NCI-H2081 (cell line): ENCODE measurements at places on chromosomes 3 and 15.

- no peak for DNase-seq
These were observed 398.2 kb upstream of the TPM1 start for GRCh38 chr15:62644216-62644888.

- no peak for DNase-seq
These were observed 62.6 kb downstream of the CRTC3 start for GRCh38 chr15:90592131-90592881.

GRCh38 chr15:72117486-72118016 lies 399 bp downstream of the MYO9A start:
- DNase-seq, result peak; percentile 40

GRCh38 chr3:46500656-46501635 lies 3.2 kb downstream of the RTP3 start:
- no peak for DNase-seq

DNA sequence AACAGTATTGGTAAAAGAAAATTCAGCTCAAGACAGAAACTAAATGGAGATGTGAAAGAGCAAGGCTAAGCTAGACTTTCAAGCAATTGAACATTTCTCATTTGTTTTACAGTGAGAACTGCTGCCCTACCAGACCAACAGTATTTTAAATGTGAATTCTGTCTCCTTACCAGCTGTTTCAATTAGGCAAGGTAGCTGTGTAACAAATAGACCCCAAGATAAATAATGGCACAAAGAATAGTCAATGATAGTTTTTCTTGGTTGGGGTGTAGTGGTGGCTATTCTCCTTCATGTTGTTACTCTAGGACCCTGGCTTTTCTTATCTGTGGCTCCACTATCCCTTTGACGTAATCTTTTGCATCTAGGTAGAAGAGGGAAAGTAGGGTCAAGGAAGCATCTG lies 30.4 kb upstream of the THRB start:
- DNase-seq, result no peak

GRCh38 chr3:63912768-63913588 lies 795 bp upstream of the SCAANT1 start:
- no peak for DNase-seq

DNA sequence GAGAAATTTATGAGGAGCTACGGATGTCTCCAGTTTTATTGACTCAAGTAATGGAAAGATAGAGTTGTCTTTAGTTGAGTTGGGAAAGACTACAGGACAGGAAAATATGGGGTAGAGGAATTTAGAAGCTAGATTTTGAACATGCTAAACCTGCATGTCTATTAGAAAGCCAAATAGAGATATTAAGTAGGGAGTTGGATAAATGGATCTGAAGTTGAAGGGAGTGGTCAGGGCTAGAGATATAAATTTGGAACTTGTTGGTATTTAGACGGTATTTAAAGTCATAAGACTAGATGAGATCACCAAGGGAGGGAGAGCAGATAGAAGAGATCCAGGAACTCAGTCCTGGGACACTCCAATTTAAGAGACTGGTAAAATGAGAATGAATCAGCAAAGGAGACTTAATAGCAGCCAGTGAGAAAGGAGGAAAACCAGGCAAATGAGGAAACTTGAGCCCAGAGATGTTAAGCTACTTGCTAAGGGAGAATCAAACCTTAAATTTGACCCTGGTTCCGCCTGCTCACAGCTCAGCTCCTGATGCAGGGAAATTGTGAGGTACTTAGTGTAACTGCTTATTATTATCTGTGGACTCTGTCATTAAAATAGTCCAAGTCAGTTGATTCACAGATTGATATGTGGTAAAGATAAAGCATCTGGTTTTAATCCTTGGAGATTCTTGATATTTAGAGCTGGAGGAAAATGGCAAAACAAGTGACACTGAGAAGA lies 35.8 kb downstream of the ABI3BP start:
- no peak for DNase-seq

GRCh38 chr3:134197681-134198261 lies 52.9 kb downstream of the RYK start:
- DNase-seq, result peak; percentile 65

DNA sequence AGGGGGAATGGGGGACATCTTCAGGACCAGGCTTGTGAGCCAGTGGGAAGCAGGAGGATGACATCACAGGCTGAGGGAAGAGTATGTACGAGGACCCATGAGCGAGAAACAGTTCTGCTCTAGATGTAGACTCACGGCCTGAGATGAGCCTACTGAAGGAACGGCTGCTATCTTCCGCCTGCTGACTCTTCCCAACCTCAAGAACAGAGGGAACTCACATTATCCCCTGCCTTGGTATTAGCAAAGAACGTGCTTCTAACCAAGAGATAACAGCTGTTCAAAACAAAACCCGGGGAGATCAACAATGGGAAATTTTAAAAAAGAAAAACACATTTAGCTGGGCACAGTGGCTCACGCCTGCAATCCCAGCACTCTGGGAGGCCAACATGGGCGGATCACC lies 25.3 kb downstream of the AVEN start:
- DNase-seq, result no peak

DNA sequence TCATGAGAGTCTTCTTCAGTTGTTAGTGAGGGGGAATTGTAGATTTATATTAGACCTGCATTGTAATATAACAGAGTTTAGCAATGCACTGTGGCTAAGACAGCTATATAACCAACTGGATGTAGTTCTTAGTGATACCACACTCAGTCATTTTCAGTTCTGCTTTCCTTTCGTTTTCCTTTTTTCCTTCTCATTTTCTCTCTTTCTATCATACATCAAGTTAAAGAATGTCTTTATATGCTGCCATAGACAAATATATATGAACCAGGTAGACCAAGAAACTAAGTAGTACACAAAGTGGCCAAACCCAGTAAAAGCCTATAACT lies 43.7 kb upstream of the CD47 start:
- DNase-seq, result no peak

- no peak for DNase-seq
These were observed 39.0 kb upstream of the TRAK1 start for GRCh38 chr3:42052132-42052483.

DNA sequence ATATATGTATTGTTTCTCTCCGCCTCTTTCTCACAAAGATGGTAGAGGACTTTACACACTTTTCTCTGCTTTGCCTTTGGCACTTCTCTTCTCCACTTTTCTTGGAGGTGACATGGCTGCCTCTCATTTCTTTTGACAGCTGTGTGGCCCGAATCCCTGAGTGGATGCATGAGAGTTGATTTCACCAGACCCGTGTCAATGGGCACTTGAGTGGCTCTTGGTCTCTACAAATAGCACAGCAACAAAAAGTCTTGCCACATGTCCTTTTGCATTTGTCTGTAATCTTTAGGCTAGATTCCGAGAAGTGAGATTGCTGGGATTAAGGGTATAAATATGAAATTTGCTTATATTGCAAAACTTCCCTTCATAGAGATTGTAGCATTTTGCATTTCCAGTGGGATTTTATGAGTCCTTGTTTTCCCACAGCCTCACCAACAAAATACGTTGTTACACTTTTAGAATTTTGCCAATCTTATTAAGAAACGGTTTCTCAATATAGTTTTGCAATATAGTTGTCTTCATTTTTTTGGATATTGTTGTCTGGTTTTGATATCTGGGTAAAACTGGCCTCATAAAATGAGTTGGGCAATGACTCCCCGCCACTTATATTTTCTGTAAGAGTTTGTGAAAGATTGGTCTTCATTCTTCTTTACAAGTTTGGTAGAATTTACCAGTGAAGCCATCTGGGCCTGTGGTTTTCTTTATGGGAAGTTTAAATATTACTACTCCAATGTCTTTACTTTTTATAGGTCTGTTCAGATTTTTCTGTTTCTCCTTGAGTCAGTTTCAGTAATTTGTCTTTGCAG lies 5.2 kb upstream of the TRPM1 start:
- DNase-seq, result no peak

GRCh38 chr3:54619531-54619930 lies 308.3 kb downstream of the LRTM1 start:
- no peak for DNase-seq

DNA sequence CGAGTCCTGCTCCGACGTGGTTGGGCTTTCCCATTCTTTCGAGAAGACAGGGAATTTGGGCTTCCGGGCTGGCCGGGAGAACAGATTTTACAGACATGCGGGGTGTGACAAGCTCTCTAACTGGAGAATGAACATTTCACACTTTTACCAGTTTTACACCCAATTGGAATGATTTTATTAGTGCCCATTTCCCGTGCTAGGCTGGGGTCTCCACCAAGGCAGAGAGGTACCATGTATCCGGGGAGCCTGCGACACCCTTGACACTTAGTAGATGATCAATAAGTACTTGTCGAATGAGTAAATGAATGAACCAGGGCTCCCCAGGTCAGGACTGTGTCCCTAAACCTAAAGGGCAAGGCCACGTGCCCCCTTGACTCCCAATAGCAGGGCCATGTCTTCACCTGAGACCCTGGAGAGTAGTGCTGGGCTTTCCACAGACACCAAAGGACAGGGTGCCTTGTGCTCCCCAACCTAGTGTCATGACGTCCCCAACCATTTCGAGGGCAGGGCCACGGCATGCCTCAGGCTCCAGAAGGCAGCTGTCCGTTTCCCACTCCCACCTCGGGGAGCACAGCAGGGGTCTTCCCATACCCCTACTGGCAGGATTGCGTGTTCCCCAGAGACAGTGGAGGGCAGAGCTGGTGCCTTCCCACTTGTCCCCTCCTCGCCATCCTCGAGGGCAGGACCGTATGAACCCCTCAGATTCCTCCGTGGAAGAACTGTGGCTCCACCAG lies 679 bp upstream of the MYD88 start:
- DNase-seq, result peak; percentile 64

- no peak for DNase-seq
These were observed 73.5 kb upstream of the XCR1 start for GRCh38 chr3:46100812-46101211.

- no peak for DNase-seq
These were observed 12.2 kb upstream of the TM2D3 start for GRCh38 chr15:101664303-101664913.

GRCh38 chr3:56855856-56856512 lies 54.2 kb upstream of the ARHGEF3 start:
- DNase-seq, result no peak

DNA sequence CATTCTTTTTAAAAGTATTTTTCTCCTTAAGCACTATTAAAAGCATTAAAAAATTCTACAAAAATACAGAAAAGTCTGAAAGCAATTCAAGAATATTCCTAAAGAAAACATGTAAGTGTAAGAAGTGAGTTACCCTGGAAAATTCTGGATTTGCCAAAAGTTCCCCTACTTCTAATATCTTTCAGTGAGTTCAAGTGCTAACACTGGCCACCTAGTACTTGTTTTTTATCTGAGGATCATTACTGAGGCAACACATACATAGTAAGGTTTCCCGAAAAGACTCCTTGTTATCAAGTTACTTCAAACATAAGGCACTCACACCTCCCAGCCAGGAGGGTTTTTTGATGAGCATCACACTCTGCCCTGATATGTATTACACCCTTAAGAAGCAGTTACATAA lies 158.4 kb downstream of the TIGIT start:
- peak; percentile 26 for DNase-seq

GRCh38 chr15:27179789-27180188 lies 208.8 kb downstream of the GABRG3 start:
- no peak for DNase-seq

- DNase-seq, result no peak
These were observed 108.5 kb downstream of the TBC1D2B start for GRCh38 chr15:77969055-77969454.

DNA sequence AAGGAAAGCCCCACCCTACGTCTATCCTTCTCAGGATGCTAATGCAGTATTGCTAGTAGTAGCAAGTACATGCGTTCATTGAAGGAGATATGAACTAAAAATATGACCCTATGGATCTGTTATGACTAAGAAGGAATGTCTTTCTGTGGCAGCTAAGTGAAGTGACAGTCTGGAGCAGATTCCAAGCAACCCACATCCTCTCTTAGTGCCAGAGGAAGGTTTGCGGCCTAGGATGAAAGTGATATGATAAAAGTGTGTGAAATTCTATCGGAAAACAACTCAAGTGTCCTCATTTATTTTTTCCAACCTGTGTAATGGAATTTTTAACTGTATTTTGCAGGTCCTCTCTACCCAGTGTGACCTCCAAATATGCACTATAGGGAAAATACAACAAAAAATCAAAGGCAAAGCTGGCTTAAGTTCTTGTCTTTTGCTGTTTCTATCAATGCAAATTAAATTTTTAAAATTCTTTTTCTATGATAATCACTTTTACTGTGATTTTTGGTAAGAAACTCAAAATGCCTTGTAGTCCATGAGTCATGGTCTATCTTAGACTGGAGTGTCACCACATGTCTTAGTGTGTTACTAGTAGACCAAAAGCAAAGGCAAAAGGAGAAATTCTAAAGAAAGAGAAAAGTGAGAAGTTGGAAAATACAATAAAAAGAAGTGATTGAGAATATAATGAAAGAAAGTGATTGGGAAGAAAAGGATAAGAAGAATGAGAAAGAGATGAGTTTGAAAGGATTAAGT lies 161.2 kb upstream of the TMCO5A start:
- no peak for DNase-seq

DNA sequence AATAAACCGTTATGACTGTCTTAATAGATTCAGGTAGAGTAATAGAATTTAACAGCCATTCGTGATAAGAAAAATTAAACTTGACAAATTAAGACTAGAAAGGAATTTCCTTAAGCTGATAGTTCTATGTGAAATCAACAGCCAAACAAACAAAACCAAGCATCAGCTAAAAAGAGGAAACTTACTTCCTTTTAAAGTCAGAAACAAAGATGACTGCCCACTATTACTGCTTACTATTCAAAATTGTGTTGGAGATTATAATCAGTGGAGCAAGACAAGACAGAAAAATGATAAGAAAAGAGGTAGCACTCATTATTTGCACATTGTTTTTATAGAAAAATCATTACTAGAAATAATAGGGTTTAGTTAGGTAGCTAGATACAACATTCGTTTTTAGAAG lies 13.8 kb upstream of the FAH start:
- no peak for DNase-seq

DNA sequence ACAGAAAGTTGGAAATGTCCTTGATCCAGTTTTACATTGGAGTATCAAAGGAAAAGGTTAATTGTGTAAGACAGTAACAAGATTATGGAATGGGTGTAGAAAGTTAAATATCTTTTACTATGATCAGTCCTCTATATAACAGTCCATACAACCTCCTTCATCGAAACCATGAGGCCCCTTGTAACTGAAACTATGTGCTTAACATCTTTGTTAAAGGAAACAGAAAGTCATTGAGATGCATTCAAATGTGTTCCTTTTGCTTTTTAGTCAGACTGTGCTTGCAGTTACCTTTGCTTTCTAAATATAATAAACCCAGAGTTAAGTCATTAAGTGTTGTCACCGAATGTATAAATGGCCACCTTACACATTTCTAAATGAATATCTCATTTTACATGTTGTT lies 1298.5 kb downstream of the ROBO2 start:
- no peak for DNase-seq

- no peak for DNase-seq
These were observed 5.3 kb downstream of the ZNF710 start for GRCh38 chr15:90006217-90007075.
